NCI-H1436 (cell line): ENCODE measurements at places on chromosomes 6 and 20.

DNA sequence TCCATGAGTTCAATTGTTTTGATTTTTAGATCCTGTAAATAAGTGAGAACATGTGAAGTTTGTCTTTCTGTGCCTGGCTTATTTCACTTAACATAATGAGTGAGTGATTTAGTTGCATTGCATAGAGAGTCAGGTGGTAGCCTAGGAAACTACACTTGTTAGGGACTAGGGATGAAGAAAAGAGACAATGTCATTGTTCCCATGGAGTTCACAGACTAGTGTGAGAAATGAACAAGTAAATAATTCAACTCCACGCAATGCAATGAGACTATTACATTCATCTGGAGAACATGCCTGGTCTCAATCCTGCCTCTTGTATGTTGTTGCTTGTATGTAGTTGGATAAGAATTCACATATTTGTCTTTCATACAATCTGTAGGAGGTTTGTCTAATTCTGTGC is 76.3 kb upstream of the B3GAT2 start:
- DNase-seq: no peak

- DNase-seq: no peak
Measured at GRCh38 chr6:105177556-105177955, 2.3 kb downstream of the POPDC3 start.

GRCh38 chr20:19944772-19945459 is 72.2 kb upstream of the NAA20 start:
- DNase-seq: no peak

DNA sequence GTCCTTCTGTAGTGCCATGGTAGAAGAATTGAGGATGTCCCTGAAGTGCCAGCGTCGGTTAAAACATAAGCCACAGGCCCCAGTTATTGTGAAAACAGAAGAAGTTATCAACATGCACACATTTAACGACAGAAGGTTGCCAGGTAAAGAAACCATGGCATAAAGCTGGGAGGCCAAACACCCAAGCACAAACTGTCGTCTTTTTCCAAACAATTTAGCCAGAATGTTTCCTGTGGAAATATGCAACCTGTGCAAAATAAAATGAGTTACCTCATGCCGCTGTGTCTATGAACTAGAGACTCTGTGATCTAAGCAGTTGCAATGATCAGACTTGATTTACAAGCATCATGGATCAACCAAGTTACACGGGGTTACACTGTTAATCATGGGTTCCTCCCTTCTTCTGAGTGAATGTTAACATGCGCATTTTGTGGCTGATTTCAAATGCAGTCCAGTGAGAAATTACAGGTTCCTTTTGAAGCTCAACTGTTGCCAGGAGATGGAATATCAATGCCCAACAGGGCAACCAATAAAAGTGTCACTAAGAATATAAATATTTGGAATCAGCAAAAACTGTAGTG is 674.9 kb downstream of the GRIK2 start:
- no peak for DNase-seq

DNA sequence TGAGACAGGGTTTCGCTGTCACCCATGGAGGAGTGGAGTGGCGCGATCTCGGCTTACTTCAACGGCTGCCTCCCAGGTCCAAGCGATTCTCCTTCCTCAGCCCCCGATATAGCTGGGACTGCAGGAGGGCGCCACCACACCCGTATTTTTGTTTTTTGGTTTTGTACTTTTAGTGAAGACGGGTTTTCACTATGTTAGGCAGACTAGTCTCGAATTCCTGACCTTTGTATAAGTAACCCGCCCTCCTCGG is 115.4 kb upstream of the BTN3A2 start:
- DNase-seq: peak; percentile 21

DNA sequence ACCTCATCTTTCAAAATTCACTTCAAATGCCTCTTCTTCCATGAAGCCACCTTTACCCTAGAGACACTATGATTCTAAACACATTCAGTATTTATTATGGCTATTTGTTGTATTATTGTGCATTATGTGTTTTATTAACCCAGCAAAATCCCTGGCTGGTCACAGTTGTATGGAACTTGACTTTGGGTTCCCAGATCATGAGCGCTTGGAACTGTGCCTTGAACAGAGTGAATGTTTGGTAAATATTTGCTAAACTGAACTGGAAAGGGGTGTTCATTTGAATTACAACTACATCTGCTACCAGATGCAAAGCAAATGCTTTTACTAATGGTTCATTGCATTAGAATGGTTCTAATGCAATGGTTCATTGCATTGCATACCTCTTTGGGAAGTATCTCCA is 259.8 kb downstream of the PKHD1 start:
- DNase-seq: no peak

GRCh38 chr20:57473246-57474048 is 51.5 kb downstream of the CTCFL start:
- DNase-seq: no peak

GRCh38 chr20:17466641-17467040 is 64.5 kb downstream of the BFSP1 start:
- DNase-seq: no peak

GRCh38 chr6:62740596-62740995 is 454.6 kb upstream of the KHDRBS2 start:
- no peak for DNase-seq

DNA sequence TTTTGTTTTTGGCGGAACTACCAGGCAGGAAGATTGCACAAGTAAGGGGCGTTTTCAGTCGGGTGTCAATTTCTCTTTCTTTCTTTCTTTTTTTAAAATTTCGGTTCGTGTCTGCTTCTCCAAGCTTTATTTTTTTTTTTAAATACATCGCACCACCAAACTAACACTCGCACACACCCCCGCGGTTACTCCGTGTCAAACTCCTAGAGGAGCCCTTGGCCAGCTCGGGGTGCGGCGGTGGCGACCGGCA is 338 bp downstream of the UTRN start:
- DNase-seq: no peak

DNA sequence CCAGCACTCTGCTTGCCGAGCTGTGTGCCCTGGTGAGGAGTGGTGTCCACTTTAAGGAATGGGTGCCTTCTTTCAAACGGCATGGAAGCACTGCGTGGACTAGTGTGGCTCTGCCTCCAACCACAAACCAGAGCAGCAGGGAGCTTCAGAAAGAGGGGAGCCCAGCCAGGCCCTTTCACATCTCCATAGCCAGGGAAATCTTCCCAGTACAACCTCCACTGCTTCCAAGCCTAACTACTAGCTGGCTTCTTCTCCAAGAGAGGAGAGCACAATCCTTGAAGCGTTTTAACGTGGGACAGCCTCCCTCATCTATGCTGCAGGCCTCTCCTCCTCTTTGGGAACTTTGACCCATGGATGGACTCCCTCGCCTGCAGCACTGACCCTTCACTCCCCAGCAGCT is 26.7 kb downstream of the TNXB start:
- no peak for DNase-seq

DNA sequence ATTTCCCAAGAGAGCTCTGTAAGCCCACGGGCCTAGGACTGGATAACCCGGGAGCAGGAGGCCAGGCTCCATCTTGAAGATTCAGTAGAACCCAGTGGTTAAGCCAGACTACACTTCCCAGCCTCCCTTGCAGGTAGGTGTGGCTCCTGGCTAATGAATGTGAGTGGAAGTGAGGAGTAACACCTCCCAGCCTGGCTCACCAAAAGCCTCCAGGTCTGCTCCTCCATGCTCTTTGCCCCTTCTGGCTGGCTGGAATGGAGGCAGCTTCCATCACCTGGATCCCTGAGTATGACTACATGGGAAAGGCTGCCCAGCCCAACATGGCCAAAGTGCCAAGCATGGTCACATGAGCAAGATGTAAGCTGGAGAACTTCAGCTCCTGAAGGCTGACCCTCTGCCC is 9.7 kb downstream of the LRRN4 start:
- no peak for DNase-seq

- no peak for DNase-seq
Measured at GRCh38 chr6:20286968-20287565, 74.8 kb upstream of the MBOAT1 start.

- no peak for DNase-seq
Measured at GRCh38 chr20:60101891-60102281, 143.7 kb downstream of the CDH26 start.

DNA sequence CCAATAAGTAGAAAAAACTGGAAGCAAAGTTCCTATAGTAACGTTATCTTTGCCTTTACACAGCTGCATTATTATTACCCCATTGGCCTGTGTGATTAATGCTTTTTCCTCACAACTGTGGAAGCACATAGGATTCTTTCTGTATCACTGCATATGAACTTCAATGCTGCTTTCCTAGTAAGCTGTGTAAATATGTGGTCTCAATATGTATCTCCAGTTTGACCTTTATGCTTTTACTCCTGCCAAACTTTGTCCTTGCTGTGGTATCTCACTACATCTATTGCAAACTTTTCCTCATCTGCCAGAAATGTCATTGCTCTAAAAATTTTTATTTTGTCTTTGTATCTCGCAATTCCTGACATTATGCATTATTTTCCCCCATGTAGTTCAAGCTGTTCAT is 168.6 kb downstream of the ZFAND3 start:
- DNase-seq: no peak

- no peak for DNase-seq
Measured at GRCh38 chr6:141158740-141159139, 974.0 kb upstream of the GJE1 start.

DNA sequence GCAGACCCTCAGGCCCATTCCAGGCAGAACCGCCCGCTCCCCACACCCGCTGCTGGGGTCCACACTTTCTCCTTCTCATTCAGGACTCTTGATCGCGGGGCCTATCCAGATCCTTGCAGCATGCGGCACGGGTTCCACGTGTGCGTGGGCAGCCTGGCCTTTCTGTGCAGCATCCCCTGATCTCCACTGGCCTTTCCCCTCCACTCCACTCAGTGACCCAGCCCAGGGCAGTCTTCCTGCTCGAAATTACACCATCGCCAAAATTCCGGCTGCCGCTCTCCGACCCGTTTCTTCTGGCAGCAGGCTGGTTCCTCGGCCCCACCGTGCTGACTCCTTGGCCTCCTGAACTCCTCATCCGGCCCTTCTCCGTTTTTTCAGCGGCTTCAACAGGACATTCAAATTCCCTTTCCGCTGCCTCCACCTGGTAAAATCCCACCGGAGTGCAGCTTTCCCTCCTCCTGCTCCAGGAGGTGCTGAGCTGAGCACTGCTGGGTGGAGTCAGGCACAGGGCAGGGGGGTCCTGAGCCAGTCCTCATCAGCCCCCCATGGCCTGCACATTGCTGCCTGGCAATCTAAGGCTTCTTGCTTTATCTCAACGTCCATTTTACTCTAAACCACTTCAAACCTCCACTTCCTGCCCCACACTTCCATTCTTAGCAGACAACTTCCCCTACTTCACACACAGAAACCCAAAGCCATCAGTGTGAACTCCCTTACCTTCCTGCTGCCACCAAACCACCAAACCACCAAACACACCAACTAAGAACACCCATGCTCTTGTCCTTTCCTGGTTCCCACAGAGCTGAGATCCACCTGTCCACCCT is 9.0 kb downstream of the SFT2D1 start:
- no peak for DNase-seq

DNA sequence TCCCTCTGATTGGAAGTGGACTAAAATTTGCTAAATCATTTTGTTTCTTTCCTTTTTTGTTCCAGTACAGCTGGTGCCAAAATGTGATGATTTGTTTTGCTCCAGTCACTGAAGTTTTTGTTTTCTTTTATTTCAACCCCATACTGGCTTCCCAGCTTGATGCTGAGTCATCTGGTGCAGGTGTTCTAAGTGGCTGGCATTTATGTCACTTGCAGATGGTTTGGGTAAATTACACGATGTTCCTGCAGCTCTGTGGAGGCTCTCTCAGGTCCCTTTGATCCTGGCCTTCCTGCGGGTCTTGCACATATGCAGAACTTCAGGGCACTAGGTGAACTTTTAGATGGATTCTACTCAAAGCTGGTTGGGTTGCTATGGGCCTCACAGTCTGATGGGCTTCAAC is 577.7 kb downstream of the HAO1 start:
- DNase-seq: no peak

DNA sequence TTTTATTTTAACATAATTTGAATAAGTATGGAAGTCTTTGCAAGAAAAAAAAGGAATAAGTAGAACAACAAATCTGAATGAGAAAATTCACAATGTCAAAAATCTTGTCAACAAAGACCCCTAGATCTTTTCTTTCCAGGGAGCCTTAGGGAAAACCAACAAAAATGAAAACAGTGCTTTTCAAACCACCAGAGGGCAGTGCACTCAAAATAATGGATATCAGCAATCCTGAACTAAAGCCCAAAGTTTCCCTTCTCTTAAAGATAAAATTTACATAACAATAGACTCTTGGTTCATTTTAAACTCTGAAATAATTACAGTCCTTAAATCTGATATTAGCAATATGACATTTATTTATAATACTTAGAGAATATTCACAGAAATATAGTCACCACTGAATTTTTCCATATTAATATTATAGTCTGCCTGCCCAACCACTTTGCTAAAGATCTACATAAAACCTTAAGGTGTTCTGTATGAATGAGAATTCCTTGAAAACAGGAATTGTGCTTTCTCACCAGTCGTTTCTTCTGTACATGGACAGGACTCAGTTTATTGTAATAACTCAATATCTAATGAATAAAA is 105.3 kb upstream of the BMP5 start:
- no peak for DNase-seq

DNA sequence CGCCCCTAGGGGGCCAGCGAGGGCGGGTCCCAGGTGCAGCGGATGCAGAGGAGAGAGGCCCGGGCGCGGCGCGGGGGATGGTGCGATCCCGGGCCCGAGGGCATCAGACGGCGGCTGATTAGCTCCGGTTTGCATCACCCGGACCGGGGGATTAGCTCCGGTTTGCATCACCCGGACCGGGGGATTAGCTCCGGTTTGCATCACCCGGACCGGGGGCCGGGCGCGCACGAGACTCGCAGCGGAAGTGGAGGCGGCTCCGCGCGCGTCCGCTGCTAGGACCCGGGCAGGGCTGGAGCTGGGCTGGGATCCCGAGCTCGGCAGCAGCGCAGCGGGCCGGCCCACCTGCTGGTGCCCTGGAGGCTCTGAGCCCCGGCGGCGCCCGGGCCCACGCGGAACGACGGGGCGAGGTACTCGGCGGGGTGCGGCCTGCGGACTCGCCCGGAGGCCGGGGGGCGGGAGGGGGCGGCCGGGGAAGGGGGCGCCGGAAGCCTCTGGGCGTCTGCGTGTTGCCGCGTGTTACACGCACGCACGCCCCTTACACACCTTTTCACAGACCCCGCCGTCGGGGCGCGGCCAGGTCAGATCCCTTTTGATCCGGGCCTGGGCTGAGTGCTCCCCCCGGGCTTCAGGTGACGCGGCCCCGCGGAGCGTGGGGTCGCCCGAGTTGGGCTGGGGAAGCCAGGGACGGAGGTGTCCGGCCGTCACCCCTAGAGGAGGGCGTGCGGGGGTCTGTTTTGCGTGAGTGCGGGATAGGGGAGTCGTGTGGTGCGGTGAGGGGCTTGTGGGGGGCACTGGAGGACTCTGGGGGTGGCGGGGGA is 412 bp downstream of the TRIB3 start:
- peak; percentile 53 for DNase-seq

- no peak for DNase-seq
Measured at GRCh38 chr6:13281686-13282085, 46.7 kb downstream of the TBC1D7 start.
